ENCODE measurements at places on chromosomes 4 and X.

- H3K4me3 ChIP-seq: no peak overlapping the region
- H3K4me1 ChIP-seq: no peaks in the 10 kb centered on the region
These were observed 263.1 kb downstream of the ANK2 start for GRCh38 chr4:113312529-113312928.

GRCh38 chr4:56733352-56733751 lies 52.3 kb upstream of the HOPX start:
- H3K27me3 ChIP-seq: no peaks in the 10 kb centered on the region
- no peak overlapping the region for H3K4me3 ChIP-seq
- no peak overlapping the region for H3K27ac ChIP-seq
- no peaks in the 10 kb centered on the region for H3K36me3 ChIP-seq
- H3K4me1 ChIP-seq: no peaks in the 10 kb centered on the region

GRCh38 chr4:185222598-185222997 lies 13.2 kb downstream of the SNX25 start:
- no peaks in the 10 kb centered on the region for H3K4me1 ChIP-seq
- no peak overlapping the region for H3K27ac ChIP-seq
- H3K27me3 ChIP-seq: no peaks in the 10 kb centered on the region
- no peak for DNase-seq

DNA sequence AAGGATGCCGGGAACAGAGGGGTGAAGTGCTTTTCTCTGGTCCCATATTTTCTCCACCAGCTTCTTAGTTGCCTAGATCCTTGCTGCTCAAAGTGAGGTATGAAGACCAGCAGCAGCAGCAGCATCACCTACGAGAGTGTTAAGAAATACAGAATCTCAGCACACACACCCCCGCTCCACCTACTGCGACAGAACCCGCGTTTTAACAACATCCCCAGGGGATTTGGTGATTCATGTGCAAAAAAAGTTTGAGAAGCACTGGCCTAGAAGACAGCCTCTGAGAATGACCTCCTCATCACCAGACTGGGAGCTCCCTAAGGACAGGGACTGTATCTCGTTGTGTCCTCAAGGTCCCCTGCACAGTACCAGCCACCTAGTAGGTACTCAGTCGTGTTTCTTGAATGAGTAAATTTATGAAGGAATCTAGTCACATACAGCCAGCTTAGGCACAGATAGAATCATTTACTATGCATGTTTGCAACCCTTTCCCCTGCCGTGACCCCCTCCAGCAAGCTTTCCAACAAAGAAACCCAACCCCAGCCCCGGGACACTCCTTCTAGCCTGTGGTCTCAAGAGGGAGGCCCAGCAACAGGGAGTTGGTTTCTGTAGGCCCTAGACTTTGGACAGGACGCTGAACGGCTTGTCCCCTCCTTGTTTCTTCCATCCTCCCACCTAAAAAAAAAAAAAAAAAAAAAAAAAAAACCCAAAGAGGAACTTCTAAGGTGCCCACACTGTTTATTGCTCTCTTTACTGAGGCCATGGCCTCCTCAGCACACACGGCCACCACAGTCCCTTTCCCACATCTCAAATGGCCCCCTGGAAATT lies 21.5 kb downstream of the RTL5 start:
- no peak overlapping the region for H3K4me3 ChIP-seq
- H3K27me3 ChIP-seq: no peaks in the 10 kb centered on the region
- DNase-seq: no peak
- H3K4me1 ChIP-seq: peaks cover 3% of the 10 kb centered on the region
- no peaks in the 10 kb centered on the region for H3K36me3 ChIP-seq

GRCh38 chrX:6053141-6053540 lies 175.5 kb downstream of the NLGN4X start:
- no peaks in the 10 kb centered on the region for H3K4me1 ChIP-seq
- H3K36me3 ChIP-seq: no peaks in the 10 kb centered on the region
- DNase-seq: no peak
- H3K27ac ChIP-seq: no peak overlapping the region
- no peak overlapping the region for H3K4me3 ChIP-seq

DNA sequence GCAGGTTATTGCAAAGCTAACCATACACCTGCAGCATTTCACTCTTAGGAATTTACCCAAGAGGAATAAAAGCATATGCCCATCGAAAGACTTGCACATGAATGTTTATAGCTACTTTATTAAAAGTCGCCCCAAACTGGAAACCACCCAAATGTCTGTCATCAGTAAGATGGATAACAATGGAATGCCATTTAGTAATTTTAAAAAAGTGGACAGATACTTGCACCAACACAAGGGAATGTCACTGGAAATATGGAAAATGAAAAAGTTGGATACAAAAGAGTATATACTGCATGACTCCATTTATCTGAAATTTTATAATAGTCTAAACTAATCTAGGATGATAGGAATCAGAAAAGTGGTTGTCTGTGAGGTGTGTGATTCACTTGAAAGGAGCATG lies 12.9 kb downstream of the GK start:
- no peak overlapping the region for H3K27ac ChIP-seq
- H3K4me1 ChIP-seq: no peaks in the 10 kb centered on the region
- no peaks in the 10 kb centered on the region for H3K36me3 ChIP-seq
- no peaks in the 10 kb centered on the region for H3K27me3 ChIP-seq
- no peak for DNase-seq

- H3K36me3 ChIP-seq: peaks cover 2% of the 10 kb centered on the region
These were observed 562.3 kb upstream of the DIPK2B start for GRCh38 chrX:45762699-45763647.

GRCh38 chr4:108213723-108214122 lies 45.0 kb upstream of the LEF1 start:
- no peaks in the 10 kb centered on the region for H3K27me3 ChIP-seq
- H3K4me3 ChIP-seq: no peak overlapping the region
- no peak overlapping the region for H3K27ac ChIP-seq
- no peaks in the 10 kb centered on the region for H3K36me3 ChIP-seq
- no peaks in the 10 kb centered on the region for H3K4me1 ChIP-seq

DNA sequence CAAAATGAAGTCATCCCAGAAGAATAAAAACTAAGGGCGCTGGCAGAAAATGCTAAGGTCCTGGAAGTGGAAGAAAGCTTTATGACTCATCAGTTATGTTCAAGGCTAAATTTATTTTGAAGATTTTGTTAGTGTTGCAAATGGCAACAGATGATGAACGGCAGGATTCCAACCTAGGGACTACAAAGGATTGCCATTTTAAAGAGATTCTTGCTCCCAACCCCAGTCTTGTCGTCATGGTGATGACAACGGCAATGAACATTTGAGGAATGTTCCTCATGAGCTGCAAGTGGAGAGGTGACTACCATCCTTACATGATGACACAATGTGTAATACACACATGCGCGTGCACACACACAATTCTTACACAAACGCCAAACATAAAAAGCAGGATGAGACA lies 54.4 kb upstream of the FTHL17 start:
- H3K4me3 ChIP-seq: no peak overlapping the region
- H3K36me3 ChIP-seq: no peaks in the 10 kb centered on the region
- H3K27me3 ChIP-seq: no peaks in the 10 kb centered on the region
- H3K4me1 ChIP-seq: no peaks in the 10 kb centered on the region
- H3K27ac ChIP-seq: no peak overlapping the region

DNA sequence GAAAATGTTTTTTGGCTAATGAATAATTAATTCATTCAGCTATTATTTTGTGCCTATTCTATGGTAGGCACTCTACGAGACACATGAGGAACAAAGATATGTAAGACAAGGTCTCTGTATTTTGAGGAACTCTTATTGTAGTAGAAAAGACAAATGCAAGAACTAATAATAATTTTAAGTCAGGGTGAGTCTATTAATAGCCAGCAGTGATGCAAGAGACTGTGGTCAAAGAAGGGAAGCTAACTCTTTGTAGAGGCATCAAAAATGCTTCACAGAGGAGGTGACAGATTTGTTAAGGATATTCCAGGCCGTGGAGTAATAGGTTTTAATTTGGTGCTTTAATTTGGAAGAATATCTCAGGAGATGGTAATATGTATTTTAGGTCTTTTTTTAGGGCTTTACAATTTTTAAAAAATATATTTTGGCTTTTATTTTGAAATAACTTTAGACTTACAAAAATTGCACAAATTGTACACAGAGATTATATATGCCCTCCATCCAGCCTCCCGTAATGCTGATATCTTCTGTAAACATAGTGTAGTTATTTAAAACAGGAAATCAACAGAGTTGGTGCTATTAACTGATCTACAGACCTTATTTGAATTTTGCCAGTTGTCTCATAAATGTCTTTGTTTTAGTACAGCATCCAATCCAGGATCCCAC lies 48.1 kb downstream of the DCLK2 start:
- no peaks in the 10 kb centered on the region for H3K36me3 ChIP-seq
- no peak overlapping the region for H3K4me3 ChIP-seq
- DNase-seq: no peak
- H3K27ac ChIP-seq: no peak overlapping the region

- H3K4me1 ChIP-seq: no peaks in the 10 kb centered on the region
- H3K36me3 ChIP-seq: no peaks in the 10 kb centered on the region
- no peak overlapping the region for H3K27ac ChIP-seq
- H3K27me3 ChIP-seq: no peaks in the 10 kb centered on the region
- no peak for DNase-seq
These were observed 34.7 kb downstream of the P2RY10 start for GRCh38 chrX:78979789-78980464.

GRCh38 chrX:51440365-51440764 lies 56.0 kb downstream of the NUDT11 start:
- H3K27me3 ChIP-seq: no peaks in the 10 kb centered on the region
- DNase-seq: no peak
- H3K27ac ChIP-seq: no peak overlapping the region

- H3K4me1 ChIP-seq: no peaks in the 10 kb centered on the region
- no peak for DNase-seq
These were observed 758.6 kb downstream of the PDHA2 start for GRCh38 chr4:96598465-96598864.

- DNase-seq: no peak
- no peak overlapping the region for H3K4me3 ChIP-seq
- no peak overlapping the region for H3K27ac ChIP-seq
- no peaks in the 10 kb centered on the region for H3K4me1 ChIP-seq
- no peaks in the 10 kb centered on the region for H3K36me3 ChIP-seq
These were observed 54.3 kb downstream of the CHST7 start for GRCh38 chrX:46627711-46628419.

GRCh38 chr4:2832309-2832980 lies 11.2 kb upstream of the ADD1 start:
- no peak overlapping the region for H3K27ac ChIP-seq
- H3K4me1 ChIP-seq: peaks cover 5% of the 10 kb centered on the region
- DNase-seq: no peak
- no peak overlapping the region for H3K4me3 ChIP-seq

DNA sequence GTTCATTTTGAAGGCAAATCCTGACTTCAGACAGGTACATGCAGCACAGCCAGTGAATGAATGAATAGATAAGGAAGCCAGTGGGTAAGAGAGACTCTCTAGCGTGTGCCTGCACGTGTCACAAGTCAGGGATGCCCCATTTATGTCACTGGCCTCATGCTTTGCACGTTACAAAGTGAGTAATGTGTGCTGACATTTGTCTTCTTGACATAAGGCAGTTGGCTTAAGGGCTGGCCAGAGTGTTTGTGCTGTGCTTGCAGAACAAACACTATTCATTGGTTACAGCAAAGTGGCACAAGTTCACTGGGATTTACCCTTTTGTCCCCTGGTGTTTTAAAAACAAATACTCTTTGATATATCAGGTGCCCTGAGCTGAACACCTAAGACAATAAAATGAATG lies 55.9 kb downstream of the CRMP1 start:
- H3K27ac ChIP-seq: no peak overlapping the region
- no peaks in the 10 kb centered on the region for H3K27me3 ChIP-seq
- H3K4me3 ChIP-seq: no peak overlapping the region
- no peaks in the 10 kb centered on the region for H3K4me1 ChIP-seq

DNA sequence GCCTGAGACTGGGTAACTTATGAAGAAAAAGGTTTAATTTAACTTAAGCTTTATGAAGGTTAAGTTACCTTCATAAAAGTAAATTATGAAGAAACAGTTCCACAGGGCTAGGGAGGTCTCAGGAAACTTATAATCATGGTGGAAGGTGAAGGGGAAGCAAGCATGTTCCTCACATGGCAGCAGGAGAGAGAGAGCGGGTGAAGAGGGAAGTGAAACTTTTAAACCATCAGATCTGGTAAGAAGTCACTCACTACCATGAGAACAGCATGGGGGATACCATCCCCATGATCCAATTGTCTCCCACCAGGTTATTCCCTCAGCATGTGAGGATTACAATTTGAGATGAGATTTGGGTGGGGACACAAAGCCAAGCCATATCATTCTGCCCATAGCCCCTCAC lies 944.7 kb upstream of the NDST4 start:
- no peaks in the 10 kb centered on the region for H3K4me1 ChIP-seq
- no peak for DNase-seq
- no peak overlapping the region for H3K4me3 ChIP-seq
- H3K27ac ChIP-seq: no peak overlapping the region

DNA sequence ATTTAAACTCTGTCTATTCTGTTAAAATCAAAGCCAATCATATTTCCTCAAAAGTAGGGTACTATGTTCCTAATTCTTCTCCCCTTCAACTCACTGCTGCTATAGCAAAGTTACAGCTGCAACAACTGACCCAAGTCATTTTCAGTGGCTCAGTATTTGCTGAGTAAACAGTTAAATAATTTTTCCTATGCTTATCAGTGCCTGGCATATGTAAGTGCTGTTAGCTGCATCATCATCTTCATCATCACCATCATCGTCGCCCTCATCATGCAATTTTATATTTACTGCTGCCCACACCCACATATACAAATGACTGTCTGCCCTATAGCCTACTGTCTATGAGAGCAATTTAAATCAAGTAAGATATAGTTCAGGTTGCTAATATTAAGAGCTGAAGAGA lies 21.9 kb downstream of the COQ2 start:
- DNase-seq: no peak
- H3K4me3 ChIP-seq: no peak overlapping the region
- H3K27ac ChIP-seq: no peak overlapping the region
- H3K27me3 ChIP-seq: no peaks in the 10 kb centered on the region

DNA sequence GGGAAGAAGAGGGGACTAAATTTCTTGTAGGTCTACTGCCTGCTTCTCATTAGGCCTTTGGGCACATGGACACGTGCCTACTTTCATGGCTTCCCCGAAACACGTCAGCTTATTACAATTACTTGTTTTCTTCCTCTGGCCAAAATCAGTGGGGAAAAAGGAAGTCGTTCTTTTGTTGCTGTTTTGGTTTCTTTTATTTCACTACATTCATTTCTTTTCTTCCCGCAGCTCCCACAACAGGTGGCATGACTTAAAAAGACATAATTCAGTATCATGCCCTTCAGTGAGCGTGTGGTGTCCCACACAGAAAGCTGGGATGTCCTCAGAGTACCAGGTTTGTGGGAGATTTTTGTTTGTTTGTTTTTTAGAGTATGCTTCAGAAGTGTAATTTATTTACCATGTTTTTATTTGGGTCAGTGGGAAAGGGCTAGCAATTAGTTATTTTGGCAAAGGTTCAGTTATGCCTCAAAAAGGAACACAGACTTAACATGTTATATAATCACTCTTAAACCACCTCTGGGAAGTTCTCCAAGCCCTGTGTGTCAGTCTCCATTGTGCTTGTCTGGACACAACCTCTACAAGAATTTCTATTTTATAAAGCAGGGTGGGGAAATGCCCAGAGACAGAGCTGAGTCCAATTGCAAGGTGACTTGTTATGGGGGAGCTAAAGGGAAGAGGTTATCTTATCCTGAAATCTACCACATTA lies 44.2 kb upstream of the SPRY1 start:
- H3K4me1 ChIP-seq: no peaks in the 10 kb centered on the region
- no peak overlapping the region for H3K27ac ChIP-seq
- H3K27me3 ChIP-seq: no peaks in the 10 kb centered on the region
- no peak overlapping the region for H3K4me3 ChIP-seq
- DNase-seq: no peak

GRCh38 chr4:3304831-3305609 lies 12.2 kb downstream of the RGS12 start:
- H3K27me3 ChIP-seq: no peaks in the 10 kb centered on the region
- peaks cover 3% of the 10 kb centered on the region for H3K4me1 ChIP-seq
- H3K36me3 ChIP-seq: no peaks in the 10 kb centered on the region
- H3K27ac ChIP-seq: no peak overlapping the region

Measured in trophoblast cell (in vitro differentiated cells and primary cell).